Heart right ventricle (tissue), 16 donors: ENCODE measurements at places on chromosomes 5 and 9.
A peak's percentile ranks its signal among the peaks of the same experiment; 100 is the strongest.

DNA sequence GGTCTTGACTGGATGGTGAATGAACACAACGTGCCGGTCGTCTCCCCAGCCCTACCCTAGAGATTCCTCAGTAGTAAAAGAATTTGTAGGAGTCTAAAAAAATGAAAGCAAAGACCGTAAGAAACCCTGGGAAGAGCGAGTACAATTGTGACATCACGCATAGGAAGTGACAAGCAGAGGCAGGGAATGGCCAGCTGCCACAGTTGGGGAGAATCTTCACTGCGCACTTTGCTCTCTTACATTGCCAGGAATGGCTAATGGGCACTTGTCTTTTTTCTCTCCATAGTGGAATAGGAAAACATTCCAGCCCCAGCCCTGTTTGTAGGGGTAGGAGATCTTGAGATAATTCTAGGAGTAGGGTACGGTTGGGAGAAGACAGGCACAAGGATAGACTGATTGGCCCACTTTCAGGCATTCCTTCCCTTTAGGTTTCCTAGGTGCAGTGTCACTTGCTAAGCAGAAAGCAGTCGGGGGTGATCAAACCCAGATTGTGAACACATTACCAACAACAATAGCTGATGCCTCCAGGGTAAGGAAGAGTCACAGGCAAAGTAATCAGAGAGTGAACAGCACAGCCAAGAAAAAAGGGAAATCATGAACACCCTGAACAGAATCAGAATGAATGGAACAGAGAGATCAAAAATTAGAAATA is 302.7 kb downstream of the MAN2A1 start:
- DNase-seq = no peak

DNA sequence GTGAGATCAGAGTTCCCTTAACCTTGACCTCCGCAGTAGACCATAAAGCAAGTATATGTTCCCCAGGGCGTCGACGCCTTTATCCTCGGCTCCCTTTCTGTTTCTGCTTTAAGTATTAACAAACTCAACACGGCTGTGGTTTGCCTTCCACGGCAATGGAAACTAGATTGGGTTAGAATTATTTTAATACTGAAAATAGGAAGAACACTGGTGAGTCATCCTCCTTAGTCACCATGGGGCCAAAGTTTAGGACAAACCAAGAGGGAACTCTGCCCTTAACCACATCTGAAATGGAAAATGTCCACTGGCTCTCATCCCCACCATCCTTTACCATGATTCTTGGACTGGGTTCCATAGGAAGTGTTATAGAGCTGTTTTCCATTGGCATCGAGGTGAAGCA is 386.1 kb downstream of the ACTL7B start:
- no peak for DNase-seq

- no peak for DNase-seq
Measured at GRCh38 chr5:111153945-111154344, 61.8 kb downstream of the WDR36 start.

- peak; percentile 69 for DNase-seq
Measured at GRCh38 chr5:154302161-154302560, 111.6 kb downstream of the GALNT10 start.

GRCh38 chr5:56625541-56625940 is 189.8 kb upstream of the MAP3K1 start:
- DNase-seq = no peak

DNA sequence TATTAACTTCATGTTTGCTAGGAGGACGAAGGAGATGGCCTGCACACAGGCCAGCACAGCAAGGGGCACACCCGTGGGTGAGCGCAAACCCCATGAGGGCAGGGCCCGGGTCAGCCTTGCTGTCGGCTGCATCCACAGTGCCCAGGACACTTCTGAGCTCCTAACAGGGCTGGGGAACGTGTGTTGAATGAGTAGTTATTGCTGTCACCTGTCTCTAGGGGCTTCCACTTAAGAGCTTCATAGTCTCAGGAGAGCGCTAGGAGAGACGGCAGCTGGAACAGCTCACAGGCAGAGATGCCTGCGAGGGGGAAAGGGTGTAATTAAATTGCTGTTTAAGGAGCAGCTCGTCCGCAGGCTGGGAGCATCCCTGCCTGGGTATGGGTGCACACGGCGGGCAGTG is 91.4 kb upstream of the NEURL1B start:
- DNase-seq = no peak

DNA sequence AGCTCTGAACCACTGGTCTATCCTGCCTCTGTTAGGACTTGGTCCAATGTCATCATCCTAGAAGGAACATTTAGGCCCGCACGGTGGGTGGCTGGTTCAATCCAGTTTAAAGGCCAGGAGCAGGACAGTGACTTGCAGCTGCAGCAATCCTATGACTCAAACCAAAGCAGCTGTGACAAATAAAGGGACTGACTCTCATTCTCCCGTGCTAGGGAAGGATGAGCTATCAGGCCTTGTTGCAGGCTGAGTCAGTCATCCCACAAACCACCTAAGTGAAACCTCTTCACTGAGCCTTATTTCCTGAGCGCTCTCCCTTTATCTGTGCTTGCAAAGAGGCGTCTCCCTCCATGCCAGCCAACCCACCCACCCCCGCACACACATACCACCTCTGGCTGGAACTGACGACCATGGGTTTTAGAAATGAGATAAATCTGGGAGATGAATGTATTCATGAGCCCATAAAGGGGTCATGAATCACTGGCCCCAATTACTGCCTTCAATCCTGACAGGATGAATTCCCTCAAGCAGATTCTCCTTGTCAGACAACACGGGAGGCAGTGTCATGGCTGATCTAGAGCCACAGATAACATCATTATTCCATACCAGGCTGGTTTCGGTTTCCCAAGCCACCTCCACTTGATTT is 93.4 kb downstream of the KCNIP1 start:
- DNase-seq = no peak

- no peak for DNase-seq
Measured at GRCh38 chr5:142059304-142059940, 46.6 kb upstream of the GNPDA1 start.

- DNase-seq = no peak
Measured at GRCh38 chr9:38641985-38642864, 21.8 kb upstream of the ANKRD18A start.

DNA sequence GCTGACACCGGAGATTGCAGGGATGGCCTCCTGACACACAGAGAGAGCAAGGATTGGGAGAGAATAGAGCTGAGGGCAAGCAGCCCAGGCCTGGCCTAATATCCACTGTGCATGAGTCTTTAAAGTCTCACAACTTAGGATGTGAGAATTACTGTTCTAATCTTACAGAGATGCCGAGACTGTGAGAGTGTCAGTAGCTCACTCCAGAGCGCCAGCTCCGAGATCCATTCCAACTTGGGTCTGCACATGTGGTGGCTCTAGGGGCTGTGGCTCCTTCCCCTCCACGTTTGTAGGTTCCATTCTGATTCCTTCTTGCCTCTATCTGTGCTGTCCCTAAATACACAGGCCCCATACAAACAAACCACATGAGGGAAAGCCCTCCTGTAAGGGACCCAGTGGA is 304.6 kb downstream of the MLLT3 start:
- DNase-seq = no peak

DNA sequence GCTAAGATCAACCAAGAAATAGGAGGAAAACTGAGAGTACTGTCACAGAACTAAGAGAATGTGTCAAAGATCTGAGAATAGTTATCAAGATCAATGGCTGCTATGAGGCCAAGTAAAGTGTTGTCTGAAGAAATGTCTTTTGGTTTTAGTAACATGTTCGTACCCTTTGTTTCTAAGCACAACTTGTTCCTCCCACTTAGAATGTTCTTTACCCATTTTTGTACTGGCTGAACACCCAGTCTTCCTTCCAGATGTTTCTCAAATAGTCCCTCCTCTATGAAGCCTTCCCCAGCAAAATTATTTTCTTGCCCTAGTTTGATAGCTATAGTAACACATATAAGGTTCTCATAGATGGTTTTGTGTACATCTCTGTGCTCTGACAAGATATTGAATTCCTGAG is 191.5 kb downstream of the WDR70 start:
- DNase-seq = no peak

- DNase-seq = no peak
Measured at GRCh38 chr9:134885001-134885678, 4.5 kb downstream of the FCN2 start.

DNA sequence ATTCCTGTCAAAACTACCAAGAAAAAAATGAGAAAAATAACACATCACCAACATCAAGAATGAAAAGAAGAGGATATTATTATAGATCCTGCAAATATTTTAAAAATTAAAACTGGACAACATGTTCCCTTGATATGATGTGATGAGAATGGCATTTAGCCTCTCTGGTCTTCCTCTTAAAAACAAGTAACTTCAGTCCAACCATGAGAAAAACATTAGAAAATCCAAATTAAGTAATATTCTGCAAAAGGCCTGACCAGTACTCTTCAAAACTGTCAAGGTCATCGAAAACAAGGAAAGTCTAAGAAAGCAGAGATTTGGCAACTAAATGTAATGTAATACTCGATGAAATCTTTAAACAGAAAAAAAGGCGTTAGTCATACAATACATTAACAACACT is 167.1 kb upstream of the SNX2 start:
- DNase-seq = no peak

GRCh38 chr5:100430268-100431195 is 104.6 kb upstream of the FAM174A start:
- DNase-seq = peak; percentile 32

DNA sequence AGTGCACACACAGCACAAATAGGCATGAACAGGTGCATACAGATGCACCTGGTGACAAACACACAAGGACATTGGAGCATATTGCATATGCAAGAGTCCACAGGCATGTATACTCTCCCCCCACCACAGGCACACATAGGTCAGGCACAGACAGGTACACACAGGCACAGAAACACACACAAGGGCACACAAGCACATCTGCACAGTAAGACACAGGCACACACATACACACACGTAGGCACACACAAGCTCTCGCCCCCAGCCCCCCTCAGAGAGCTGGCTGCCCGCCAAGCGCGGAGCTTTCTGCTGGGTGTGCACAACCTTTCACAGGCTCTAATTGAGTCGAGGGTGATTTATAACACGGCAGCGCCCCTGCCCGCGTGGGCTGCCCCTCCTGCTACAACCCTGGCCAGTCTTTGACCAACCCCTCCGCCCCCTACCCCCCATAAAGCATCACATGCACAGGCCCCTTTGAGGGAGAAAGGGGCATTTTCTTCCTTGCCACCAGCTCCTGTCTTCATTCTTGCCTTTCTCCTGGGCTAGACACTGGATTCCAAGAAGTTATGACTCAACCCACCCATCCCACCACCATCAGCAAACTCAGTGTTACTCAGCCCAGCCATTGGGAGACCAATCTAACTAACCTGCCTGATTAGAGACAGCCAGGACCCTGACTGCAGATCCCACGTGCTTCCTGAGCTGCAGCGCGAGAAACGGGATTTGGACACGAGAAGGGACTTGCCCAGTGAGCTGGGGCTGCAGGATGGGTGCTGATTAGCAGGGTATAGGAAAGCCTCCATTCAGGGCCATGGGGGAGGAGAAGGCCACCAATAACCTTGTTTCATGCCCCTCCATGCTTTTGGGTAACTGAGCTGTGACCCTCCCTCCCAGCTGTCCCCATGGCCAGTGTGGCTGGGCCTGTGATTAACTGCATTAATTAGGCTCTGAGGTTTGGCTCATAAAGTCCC is 42.8 kb upstream of the PSD2 start:
- DNase-seq = no peak

DNA sequence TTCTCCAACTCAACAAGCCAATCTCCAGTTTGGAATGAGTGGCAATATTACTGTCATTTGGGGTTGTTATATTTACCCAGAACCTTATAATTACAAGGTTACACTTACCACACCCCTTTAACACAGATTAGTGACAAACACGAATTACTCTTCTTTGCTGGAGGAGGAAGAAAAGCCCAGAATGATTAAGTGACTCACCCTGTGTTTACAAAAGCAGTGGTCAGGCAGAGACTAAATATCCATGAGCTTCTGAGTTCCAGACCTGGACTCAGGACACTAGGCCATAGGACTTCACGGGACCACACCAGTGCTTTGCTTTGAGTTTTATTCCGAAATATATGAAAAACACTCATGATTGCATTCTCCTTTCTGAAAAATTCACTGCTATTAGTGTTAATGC is 370.8 kb downstream of the TLE1 start:
- no peak for DNase-seq

DNA sequence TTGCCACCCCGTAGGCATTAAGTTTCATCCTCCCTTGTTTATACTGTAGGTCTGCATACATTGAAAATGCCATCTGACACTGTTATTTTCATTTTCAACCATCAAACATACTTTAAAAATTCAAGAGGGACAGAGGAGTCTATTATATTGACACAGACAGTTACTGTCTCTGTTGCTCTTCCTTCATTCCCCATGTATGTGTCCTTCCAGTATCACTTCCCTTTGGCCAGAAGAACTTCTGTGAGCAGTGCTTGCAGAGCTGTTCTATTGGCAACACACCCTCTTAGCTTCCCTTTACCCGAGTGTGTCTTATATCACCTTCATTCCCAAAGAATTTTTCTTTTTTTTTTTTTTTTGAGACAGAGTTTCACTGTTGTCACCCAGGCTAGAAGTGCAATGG is 42.8 kb downstream of the RASGEF1C start:
- no peak for DNase-seq

DNA sequence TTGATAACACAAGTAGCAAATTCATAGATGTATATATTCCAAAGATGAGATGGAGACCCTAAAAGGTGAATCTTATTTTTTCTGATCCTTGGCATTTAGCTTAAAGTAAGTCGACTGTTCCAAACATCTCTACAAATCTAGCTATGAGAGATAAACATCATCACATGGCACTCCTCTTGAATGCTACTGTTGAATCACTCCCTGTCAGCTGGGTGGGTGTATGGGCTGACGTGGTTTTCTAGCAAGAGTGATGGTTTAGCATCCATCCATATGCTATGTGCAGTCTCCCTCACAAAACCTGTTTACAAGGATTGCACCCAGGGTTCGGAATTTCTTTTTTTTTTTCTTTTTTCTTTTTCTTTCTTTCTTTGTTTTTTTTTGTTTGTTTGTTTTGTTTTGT is 13.8 kb downstream of the ACO1 start:
- DNase-seq = no peak

DNA sequence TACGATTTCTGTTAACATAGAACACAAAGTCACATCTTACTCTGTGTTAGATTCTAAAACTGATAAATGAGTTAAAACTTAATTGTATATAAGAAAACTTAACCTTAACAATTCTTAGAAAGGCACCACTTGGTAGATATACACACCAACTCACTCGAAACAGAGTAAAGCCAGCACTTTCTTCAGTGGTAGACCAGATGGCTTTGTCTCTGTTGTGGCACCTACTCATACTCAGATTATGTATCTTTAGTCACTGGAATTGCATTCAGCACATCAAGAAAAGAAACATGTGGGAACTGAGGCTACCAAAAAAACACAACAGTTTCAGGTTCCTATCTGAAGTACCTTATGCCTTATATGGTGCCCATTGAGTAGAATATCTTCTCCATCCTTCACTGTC is 192.5 kb downstream of the ZNF608 start:
- DNase-seq = no peak

- no peak for DNase-seq
Measured at GRCh38 chr9:128175726-128176125, 15.6 kb downstream of the CIZ1 start.
